ENCODE measurements at places on chromosomes 4 and X. TPM values are rescaled to one million over a fixed set of nuclear protein-coding genes. Genes with fewer than 3 reads are reported as not detected.

UGT8 gene
- not detected for total RNA-seq

GJB1 gene
- not detected for total RNA-seq

ADH4 gene
- total RNA-seq, result not detected

CCDC120 gene
- total RNA-seq, result 0.58 TPM

AGTR2 gene
- total RNA-seq, result not detected

NXF2 gene
- not detected for total RNA-seq

- H3K27me3 ChIP-seq, result no peaks in the 10 kb centered on the region
- H3K4me3 ChIP-seq, result no peak overlapping the region
- no peak overlapping the region for H3K27ac ChIP-seq
- no peaks in the 10 kb centered on the region for H3K4me1 ChIP-seq
Observed at GRCh38 chrX:16739574-16739973, 20.2 kb downstream of the SYAP1 start.

DNA sequence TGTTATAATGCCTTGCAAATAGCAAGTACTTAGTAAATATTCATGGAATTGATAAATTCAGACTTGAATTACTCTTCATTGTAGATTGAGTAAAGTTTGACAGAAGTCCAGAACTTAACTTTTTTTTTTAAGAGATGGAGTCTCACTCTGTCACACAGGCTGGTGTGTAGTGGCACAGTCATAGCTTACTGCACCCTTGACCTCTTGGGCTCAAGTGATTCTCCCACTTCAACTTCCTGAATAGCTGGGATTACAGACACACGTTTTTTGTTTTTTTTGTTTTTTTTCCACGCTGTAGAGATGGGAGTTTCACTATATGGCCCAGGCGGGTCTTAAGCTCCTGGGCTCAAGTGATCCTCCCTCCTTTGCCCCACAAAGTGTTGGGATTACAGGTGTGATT is 32.1 kb downstream of the UBE2K start:
- no peaks in the 10 kb centered on the region for H3K36me3 ChIP-seq
- H3K4me1 ChIP-seq, result no peaks in the 10 kb centered on the region
- H3K4me3 ChIP-seq, result no peak overlapping the region
- H3K27me3 ChIP-seq, result no peaks in the 10 kb centered on the region
- H3K27ac ChIP-seq, result no peak overlapping the region
- DNase-seq, result no peak

GRCh38 chr4:40606239-40606767 is 23.4 kb downstream of the RBM47 start:
- H3K27ac ChIP-seq, result no peak overlapping the region
- H3K4me3 ChIP-seq, result no peak overlapping the region
- H3K36me3 ChIP-seq, result no peaks in the 10 kb centered on the region
- DNase-seq, result no peak
- H3K27me3 ChIP-seq, result no peaks in the 10 kb centered on the region

DNA sequence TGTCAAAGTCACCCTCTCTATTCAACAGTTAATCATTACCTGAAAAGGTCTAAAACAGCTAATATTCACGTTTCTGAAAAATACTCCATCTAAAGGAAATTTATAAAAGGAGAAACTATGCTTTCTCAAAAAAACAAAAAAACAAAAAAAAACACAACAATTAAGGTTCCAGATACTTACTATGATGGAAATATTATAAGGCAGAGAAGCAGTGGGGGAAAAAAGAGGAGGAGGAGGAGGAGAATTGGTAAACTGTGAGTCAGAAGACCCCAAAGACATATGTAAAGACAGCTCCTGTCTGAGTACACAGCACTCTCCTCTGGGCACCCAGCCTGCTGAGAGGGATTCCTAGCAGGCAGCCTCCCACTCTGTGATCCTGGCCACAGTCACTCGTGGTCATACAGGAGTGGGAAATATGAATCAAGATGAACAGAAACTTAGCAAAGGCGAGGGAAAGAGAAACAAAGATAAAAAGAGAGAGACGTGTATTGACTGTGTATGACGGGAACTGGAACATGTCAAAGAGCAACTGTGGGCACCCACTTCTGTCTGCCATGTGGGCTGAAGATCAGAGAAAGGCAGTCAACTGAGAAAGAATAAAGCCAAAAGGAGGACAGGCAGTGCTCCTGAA is 12.5 kb downstream of the KLHL15 start:
- H3K27me3 ChIP-seq, result no peaks in the 10 kb centered on the region
- no peaks in the 10 kb centered on the region for H3K36me3 ChIP-seq
- H3K4me3 ChIP-seq, result no peak overlapping the region
- no peak for DNase-seq
- no peaks in the 10 kb centered on the region for H3K4me1 ChIP-seq
- H3K27ac ChIP-seq, result no peak overlapping the region

GRCh38 chr4:151025759-151026158 is 10.7 kb upstream of the LRBA start:
- H3K27ac ChIP-seq, result no peak overlapping the region
- H3K36me3 ChIP-seq, result no peaks in the 10 kb centered on the region
- H3K4me1 ChIP-seq, result no peaks in the 10 kb centered on the region
- DNase-seq, result no peak
- no peaks in the 10 kb centered on the region for H3K27me3 ChIP-seq

DNA sequence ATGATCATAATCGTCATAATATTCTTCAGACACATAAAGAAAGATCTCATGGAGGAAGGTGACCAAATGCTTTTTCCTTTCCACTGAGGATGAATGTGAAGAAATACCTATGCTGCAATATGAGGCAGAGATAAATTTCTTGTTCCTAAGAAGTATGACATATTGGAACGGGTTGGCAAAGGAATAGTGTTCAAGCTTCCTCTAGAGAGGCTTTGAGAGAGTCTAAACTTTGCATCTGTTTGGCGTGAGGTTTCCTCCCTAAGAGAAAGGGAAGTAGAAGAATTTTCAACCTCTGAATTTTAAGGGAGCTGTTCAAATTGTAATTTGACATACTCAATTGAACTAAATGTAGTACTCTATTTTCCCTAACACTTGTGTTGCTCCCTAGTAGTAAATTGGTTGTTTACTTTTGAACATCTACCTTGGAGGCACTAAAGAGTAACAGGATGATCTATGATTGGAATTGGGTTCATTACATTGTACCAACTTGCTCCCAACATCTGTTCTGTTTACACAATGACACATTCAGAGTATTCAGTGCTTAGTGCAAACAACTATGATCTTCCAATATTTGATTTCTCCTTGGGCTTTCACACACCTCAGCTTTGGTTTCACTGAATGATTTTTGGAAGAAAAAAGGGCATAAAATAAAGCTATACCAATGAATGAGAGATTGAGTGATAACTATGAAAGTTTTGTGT is 122.0 kb downstream of the CORIN start:
- H3K4me3 ChIP-seq, result no peak overlapping the region
- no peak for DNase-seq
- no peak overlapping the region for H3K27ac ChIP-seq
- no peaks in the 10 kb centered on the region for H3K36me3 ChIP-seq

- no peaks in the 10 kb centered on the region for H3K36me3 ChIP-seq
- H3K27me3 ChIP-seq, result no peaks in the 10 kb centered on the region
- H3K4me3 ChIP-seq, result no peak overlapping the region
Observed at GRCh38 chrX:24760363-24761000, 66.8 kb downstream of the POLA1 start.

DNA sequence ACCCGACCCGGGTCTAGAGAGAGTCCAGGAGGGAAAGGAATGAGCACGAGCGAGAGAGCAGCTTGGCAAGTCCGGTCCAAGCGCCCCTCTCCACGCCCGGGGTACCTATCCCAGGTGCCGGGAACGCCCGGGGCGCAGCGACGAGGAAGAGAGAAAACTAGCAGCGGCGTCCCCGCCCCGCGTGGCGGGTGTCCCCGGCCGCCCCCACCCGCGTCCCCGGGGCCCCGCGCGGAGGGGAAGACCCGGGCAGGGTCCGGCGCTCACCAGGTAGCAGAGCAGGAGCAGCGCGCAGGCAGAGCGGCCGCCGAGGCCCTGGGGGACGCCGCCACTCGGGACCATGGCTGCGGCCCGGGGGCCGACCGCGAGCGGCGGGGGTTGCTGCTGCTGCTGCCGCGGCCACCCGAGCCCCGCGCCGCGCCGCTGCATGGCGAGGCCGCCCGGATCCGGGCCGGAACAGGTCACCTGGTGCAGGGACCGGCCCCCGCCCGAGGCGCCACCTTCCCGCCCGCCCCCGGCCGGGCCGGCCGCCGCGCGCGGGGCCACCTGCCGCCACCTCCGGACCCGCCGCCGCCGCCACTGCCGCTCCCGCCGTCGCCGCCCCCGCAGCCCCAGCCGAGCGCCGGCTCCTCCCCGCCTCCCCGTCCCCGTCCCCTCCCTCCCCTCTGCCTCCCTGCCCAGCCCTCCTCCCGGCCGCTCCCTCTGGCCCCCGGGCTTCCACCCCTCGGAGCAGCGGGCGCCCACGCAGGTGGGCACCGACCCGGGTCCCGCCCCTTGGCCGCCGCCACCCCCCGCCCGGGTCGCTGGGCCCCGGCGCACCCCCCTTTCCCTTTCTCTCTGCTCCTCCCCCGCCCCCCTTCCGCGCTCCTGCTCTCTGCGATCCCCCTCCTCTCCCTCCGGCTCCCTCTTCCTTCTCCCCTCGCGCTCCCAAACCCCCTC is at the start of gene SEL1L3:
SEL1L3 (minus strand) TSS at position 578 of the 936 bp plus-strand sequence; CDS start at position 426, 152 bp downstream.
- H3K27ac ChIP-seq, result peak within 1 kb of the TSS; percentile 76
- H3K36me3 ChIP-seq, result no peaks in the 10 kb centered on the region
- H3K4me1 ChIP-seq, result peaks cover 21% of the 10 kb centered on the region
- no peak for DNase-seq

- no peaks in the 10 kb centered on the region for H3K27me3 ChIP-seq
- DNase-seq, result no peak
- H3K4me1 ChIP-seq, result no peaks in the 10 kb centered on the region
- H3K4me3 ChIP-seq, result no peak overlapping the region
Observed at GRCh38 chrX:155577682-155578081, 35.1 kb downstream of the TMLHE start.

Measured in SJSA1 (cell line).